Tongue (tissue), 3 donors: ENCODE measurements at places on chromosomes 4 and X. TPM values are rescaled to one million over a fixed set of nuclear protein-coding genes. Genes with fewer than 3 reads are reported as not detected.

AVPR2 gene
- total RNA-seq = 1.7 TPM

INPP4B gene
- 39.4 TPM for total RNA-seq

AMBN gene
- total RNA-seq = not detected

AKAP14 gene
- total RNA-seq = 0.41 TPM

GBA3 gene
- not detected for total RNA-seq

DDX3X gene
- 274 TPM for total RNA-seq

FGF13 gene
- 49.3 TPM for total RNA-seq

OTUD4 gene
- total RNA-seq = 110 TPM

CTAG2 gene
- total RNA-seq = not detected

FAAH2 gene
- total RNA-seq = 3.3 TPM

NWD2 gene
- total RNA-seq = 0.41 TPM

PCDH10 gene
- total RNA-seq = 3.6 TPM

DUSP21 gene
- not detected for total RNA-seq

FAM9B gene
- total RNA-seq = not detected

SLC25A53 gene
- 13.2 TPM for total RNA-seq

CCNB3 gene
- 10.9 TPM for total RNA-seq

SPANXC gene
- not detected for total RNA-seq

DMRTC1 gene
- 0.62 TPM for total RNA-seq

TKTL1 gene
- 1.6 TPM for total RNA-seq

HPSE gene
- total RNA-seq = 1.0 TPM

FGA gene
- total RNA-seq = not detected

TMEM47 gene
- 108 TPM for total RNA-seq

C1QTNF7 gene
- total RNA-seq = 15.3 TPM

QDPR gene
- 49.9 TPM for total RNA-seq

ASB9 gene
- 4.0 TPM for total RNA-seq

GLRB gene
- total RNA-seq = 2.8 TPM

USP53 gene
- total RNA-seq = 29.6 TPM

TMPRSS11D gene
- total RNA-seq = 6.6 TPM

RHOXF2B gene
- not detected for total RNA-seq

CCNA2 gene
- total RNA-seq = 26.6 TPM

PAGE4 gene
- not detected for total RNA-seq

MAGEA11 gene
- total RNA-seq = 0.82 TPM

IL3RA gene
- 10.7 TPM for total RNA-seq

CLCN5 gene
- 96.9 TPM for total RNA-seq

DMRTC1B gene
- total RNA-seq = not detected

CD40LG gene
- not detected for total RNA-seq

SHISA3 gene
- total RNA-seq = 0.62 TPM

SH3D19 gene
- 37.4 TPM for total RNA-seq

TIGD4 gene
- total RNA-seq = 4.8 TPM

RGS12 gene
- total RNA-seq = 43.7 TPM

ZFP92 gene
- total RNA-seq = 1.4 TPM

CWH43 gene
- total RNA-seq = 0.72 TPM

ANKRD37 gene
- total RNA-seq = 20.1 TPM

DDIT4L gene
- 32.6 TPM for total RNA-seq

PAGE1 gene
- total RNA-seq = not detected

FABP2 gene
- total RNA-seq = not detected

STOX2 gene
- total RNA-seq = 37.6 TPM
